ENCODE measurements at places on chromosomes 7 and 10. TPM values are rescaled to one million over a fixed set of nuclear protein-coding genes. Genes with fewer than 3 reads are reported as not detected.

The NEUROG3 gene
- polyA plus RNA-seq: not detected

DNA sequence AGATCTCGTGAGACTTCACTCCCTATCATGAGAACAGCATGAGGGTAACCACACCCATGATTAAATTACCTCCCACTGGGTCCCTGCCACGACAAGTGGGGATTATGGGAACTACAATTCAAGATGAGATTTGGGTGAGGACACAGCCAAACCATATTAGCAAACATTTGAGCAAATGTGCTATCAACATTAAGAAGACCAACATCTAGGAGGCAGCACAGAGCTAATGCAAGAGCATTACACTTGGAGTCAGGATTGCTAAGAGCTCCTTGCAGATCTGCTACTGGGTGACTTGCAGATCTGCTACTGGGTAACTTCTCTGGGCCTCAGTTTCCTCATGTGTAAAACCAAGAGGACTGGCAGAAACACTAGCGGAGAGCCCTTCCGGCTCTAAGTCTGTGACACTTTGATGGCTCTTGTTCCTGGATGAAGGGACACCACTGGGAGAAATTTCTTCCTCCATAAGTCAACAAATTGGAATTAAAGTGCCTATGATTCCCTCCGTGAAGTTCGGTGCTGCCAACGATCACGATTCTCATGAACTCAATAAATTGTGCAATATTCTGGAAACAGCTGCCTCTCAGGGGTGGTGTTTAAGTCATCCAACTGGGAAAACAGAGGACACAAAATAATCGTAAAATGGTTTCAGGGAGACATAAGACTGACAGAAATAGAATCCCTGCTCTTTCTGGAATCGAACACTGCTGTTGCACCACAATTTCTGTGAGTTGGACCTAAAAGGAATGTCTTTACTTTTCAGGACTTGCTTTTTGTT is 115.8 kb upstream of the ITGB1 start:
- DNase-seq: peak; percentile 32

DNA sequence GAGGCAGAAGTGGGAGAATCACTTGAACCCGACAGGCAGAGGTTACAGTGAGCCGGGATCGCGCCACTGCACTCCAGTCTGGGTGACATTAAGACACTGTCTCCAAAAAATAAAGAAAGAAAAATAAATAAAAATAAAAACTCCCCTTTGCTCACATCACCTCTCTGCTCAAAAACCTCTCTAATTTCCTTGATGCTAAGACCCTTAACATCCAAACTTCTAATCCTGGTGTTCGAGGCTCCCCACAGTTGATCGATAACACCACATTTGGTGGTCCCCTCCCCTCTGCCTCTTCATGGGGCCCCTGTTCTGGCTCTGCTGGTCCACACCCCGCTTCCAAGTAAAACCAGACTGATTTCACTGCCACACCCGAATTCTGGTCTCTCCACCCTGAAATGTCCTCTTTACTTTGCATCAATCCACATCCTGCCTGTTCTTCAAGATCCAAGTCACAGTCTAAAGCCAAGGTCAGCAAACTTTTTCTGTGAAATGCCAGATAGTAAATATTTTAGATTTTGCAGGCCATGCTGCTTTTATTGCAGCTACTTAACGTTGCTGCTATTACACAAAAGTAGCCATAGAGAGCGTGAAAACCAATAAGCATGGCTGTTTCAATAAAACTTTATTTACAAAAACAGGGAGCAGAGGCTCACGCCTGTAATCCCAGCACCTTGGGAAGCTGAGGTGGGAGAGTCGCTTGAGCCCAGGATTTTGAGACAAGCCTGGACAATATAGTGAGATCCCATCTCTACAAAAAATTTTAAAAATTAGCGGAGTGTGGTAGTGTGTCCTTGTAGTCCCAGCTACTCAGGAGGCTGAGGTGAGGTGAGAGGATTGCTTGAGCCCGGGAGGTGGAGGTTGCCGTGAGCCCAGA is 11.8 kb downstream of the MOSPD3 start:
- DNase-seq: no peak

DNA sequence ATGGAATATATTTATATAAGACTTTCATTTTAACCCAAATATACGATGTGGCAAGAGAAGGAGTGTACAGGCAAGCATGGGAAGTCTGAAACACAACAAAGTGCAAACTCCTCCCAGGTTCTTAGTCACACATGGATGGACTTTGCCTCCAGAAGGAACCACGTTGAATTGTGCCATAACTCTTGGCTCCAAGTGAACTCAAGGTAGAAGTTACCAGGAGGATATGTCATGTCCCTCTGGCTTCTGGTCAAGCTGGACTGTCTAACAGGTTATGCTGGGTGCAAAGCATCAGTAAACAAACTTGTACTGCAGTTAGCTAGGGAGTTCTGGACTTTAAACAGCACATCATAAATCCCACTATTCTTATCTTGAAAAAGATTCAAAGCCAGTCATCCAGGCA is 328.3 kb upstream of the TEX47 start:
- no peak for DNase-seq

The FKBP9 gene
- 5.1 TPM for polyA plus RNA-seq

The WDR86 gene
- polyA plus RNA-seq: 9.1 TPM

The CH25H gene
- 1.7 TPM for polyA plus RNA-seq

DNA sequence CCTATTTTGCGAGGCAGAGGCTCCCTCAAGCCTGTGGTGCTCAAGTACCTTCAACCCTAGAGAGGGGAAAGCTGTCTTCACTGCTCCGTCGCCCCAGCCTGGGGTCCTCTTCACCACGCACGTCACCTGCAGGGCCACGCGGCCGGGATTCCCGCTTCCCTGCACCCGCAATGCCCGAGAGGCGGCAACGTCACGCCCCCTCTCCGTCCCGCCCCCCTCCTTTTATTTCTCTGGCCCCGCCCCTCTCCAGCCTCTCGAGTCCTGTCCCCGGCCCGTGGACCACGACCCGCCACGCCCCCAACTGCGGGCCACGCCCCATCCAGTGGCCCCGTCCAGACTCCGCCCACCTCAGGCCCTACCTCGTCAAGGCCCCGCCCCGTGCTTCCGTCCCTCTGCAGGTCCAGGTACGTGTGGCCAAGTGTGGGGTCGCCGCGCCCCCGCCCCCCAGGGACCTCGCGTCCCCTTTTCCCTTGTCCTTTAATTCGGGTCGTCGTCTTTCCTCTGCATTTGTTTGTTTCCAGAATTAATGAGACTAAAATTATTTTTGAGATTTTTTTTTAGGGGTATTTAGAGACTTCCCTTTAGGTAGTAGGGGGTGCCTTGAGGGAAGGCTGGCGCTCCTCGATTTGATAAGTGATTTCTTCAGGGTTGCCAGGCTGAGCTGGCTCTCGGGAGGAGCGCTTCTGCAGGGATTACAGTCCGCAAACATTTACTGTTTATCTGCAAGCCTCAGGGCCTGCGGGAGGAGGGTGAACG is 69.8 kb upstream of the BAIAP2L1 start:
- DNase-seq: peak; percentile 95

DNA sequence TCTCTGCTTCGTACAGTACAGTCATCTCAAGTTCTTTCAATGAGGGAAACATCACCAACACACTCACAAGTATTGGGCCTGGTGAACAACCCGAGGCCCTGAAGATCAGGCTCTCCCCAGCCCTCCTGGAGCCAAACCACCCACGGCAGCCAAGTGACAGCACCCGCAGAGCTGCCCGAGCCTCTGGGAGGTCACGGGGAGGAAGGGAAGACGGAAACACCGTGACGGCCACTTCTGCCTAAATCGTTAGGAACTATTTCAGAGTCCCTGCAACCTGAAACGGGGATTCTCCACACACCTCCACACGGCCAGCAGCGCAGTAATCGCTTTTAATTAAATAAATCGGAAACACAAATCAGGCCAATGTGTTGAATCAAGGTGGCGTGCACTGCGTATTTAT is 222.6 kb downstream of the MAD1L1 start:
- DNase-seq: no peak

Measured in GM23338 (cell line).